ENCODE measurements at places on chromosomes 11 and 22.

GRCh38 chr11:68375766-68376165, 63.4 kb downstream of the LRP5 start:
- DNase-seq, result no peak

DNA sequence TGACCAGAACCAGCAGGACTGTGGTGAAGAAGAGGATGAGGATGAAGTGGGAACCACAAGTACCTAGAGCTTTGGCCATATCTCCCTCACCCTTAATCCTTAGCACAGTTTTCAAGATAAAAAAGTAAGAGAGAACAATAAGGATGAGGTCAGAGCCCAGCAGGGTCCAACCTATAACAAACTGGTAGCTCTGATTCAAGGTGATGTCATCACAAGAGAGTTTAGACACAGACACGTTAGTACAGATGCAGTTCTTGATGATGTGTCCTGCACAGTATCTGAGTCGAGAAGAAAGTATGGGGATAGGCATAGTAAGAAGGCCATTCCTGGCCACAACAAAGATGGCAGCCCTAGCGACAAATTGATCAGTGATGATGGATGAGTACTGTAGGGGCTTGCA, 586 bp downstream of the OR56A5 start:
- no peak for DNase-seq

DNA sequence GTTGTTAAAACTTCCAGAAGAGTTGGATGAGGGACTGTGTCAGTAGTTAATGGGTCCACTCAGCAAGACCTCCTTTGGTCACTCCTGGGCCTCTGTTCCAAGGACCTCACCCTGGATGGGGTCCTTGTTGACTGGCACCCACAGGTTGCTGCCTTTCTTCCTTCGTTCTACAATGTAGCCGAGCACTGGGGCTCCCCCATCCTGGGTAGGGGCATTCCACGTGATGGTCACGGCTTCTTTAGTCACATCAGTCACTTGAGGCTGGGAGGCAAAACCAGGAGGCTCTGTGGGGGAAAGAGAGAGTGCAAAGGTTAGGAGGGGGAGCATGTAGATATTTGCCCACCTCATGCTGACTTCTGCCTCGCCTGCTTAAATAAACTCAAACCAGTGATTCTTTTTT, 12.0 kb downstream of the TMEM86A start:
- DNase-seq, result no peak

GRCh38 chr11:66311470-66311964, 5.3 kb downstream of the CD248 start:
- DNase-seq, result no peak

DNA sequence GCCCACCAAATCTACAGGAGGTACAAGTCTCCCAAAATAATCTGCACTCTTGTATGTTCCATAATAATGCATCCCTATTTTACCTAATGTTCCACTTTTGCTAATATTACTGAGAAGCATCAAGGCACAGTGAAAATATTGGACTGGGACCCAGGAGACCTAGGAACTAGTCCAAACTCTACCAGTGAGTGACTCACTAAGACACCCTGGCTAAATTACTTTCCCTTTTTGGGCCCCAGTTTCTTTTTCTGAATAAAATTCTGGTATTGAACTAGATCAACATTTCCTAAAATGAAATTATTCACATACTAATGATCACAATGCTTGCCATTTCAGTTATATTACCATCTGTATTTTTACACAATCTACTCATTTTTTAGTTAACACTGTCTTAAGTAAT, 19.6 kb downstream of the THAP12 start:
- no peak for DNase-seq

DNA sequence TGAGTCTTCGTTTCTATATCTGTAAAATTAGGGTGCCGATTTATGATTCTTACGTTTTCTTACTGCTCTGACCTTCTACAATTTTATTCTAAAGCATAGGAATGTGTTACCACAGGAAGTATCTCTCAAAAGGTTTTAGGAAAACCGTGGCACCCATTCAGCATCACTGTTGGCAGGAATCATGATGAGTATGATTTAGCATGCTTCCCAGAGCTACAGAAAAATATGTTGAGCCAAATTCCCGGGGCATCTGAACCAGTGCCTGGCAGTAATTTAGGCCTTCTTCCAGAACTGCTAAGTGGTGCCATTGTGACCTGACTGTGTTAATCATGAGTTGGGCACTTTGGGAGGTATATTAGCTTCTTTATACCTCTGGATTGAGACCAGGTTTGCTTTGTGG, 605.0 kb upstream of the RAG2 start:
- DNase-seq, result no peak

- DNase-seq, result no peak
These were observed 1.5 kb downstream of the TPBGL start for GRCh38 chr11:75241906-75242644.

GRCh38 chr22:42967005-42967404, 47.9 kb downstream of the PACSIN2 start:
- no peak for DNase-seq

- no peak for DNase-seq
These were observed 33.1 kb downstream of the TNRC6B start for GRCh38 chr22:40210818-40211217.

GRCh38 chr22:47046411-47047065, 284.1 kb downstream of the TBC1D22A start:
- DNase-seq, result no peak

DNA sequence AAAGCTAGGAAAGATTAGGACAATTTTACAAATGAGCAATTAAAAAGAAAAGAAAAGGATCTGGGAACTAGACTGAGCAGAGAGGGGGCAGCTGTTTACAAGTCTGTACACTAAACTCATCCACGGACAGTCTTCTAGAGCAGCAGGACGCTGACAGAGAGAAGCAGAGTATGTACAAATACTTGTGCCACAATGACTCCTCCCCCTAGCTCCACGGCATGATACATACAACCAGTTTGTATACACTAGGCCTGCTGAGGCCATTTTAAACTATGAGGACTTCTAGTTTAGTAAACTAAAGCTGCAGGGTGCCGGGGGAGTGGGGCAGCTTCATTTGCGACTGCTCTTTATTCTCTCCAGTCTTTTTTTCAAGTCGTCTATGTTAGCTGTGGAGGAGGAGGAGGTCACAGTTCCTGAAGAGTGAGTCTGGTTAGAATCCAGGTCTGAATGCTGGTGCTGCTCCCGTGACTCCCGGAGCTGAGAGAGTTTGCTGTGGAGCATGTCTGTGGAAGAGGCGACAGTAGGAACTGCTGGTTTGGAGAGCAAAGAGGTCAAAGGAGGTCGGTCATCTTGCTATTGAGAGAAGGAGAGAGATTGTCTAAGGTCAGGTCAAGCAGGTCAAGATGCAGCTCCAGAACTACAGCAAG, 24.8 kb downstream of the F2 start:
- DNase-seq, result no peak

- no peak for DNase-seq
These were observed 55.6 kb upstream of the SPTBN2 start for GRCh38 chr11:66784575-66784974.

- no peak for DNase-seq
These were observed 1.0 kb upstream of the ALKBH8 start for GRCh38 chr11:107566569-107566968.

DNA sequence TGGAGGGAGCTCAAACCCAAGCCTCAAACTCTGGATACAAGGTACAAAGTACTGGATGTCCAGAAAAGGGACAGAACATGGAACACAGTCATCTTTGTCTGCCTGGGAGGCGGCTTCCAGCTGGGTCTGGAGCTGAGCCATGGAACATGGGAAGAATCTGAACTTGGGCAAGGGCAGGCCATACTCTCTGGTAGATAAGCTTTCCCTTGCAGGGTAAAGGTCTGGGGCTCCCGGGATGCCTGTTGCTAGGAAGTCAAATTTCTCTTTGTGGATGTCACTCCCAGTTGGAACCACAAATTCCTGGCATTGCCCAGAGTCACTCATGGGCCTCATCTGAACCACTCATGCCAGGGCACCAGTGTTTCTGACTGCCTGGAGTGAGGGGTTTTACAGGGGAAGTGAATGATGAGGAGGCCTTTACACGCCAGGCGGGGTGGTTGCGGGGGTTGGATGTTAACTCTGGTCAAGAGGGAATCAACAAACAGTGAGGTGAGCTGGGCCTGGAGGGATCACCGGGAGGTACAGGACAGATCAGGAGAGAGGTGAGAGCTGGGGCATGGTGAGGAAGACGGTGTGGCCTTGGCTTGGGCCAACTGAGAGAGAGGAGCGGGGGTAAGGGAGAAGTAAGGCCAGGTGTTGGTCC, 5.7 kb downstream of the FTH1 start:
- peak; percentile 37 for DNase-seq

GRCh38 chr11:68504432-68505066, 44.0 kb downstream of the PPP6R3 start:
- DNase-seq, result no peak

GRCh38 chr11:2522631-2523255, 77.9 kb downstream of the KCNQ1 start:
- DNase-seq, result no peak

- DNase-seq, result no peak
These were observed 4.0 kb downstream of the TAF10 start for GRCh38 chr11:6608011-6608410.

GRCh38 chr22:31609716-31610115, 52.3 kb downstream of the PISD start:
- no peak for DNase-seq

GRCh38 chr22:25127318-25127717, 72.3 kb upstream of the CRYBB3 start:
- DNase-seq, result no peak
